ENCODE measurements at places on chromosomes 5 and 9.
A peak's percentile ranks its signal among the peaks of the same experiment; 100 is the strongest.

DNA sequence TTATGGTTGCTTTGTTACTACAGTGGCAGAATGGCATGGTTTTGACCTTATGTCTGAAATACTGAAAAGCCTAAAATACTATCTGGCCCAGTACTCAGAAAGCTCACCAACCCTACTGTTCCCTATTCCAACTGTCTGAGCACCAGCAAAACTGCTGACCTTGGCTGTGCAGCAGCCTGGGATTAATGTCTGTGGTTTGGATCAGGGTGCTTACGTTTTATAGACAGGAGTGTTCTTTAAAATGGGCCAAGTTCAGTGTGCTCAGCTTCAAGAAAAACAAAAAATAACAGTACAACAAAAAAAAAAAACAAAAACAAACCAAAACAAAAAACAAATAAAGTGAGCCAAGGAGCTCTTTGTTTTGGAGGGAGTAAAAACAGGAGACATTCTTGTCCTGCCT lies 36.4 kb downstream of the SLC28A3 start:
- no peak for DNase-seq

DNA sequence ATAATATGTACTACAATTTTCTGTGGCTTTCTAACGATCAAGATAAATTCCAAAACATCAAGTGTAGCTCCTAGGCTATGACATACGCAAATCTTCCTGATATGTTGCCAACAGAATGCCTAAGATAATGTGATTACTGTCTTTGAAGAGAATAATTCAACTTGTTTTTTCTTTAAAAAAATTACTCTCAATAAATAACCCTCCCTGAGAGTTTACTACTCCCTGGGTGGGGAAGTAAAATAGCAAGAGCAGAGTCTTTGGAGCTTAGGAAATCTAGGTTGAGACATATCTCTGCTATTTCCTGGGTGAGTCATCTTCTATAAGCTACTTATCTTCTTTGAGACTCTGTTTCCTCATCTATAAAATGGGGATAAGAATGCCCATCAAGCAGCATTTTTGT lies 201.2 kb downstream of the ACTL7B start:
- no peak for DNase-seq

DNA sequence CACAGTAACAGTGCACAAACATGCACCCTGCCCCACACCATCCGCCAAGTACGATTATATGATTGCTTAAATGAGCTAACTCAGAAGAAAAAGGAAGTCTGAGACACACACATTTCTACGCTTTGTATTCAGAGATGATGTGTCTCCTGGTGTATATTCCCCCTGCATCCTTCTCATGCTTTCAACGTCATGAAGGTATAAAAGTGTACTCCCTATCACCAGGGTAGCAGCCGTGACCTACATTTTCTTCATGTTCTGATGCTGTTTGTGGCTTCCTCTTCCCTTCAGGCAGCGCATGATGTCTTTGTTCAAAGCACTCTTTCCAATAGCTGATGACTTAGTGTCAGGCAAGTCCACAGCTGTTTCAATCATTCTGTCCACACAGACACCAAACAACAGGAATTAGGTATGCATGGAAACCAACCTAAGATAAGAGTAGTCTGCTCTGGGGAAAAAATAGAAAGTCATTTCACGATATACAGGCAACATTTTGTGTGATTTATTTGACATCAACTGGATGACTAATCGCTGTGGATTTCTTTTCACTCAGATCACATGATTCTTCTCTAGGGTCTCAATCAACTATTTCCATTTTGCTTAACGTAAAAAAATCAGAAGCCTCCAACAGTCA lies 269.4 kb upstream of the PTGER4 start:
- DNase-seq: peak; percentile 67

DNA sequence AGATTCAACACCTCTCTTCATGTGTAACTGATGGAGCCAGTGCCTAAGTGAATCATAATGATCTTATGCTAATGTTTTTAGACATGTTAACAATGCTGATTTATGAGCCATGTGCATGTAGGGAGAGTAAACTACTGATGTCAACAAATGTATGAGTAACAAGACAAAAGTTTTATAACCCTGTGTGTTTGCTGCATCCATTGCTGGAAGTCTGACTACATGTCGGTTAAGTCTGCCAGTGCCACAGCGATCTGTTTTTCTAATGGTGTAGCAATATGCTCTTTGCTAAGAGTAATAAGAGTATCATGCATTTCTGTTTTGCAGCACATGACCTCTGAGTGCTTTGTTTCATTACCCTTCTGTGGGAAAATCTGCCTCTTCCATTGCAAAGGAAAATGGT lies 26.4 kb upstream of the TMOD1 start:
- no peak for DNase-seq

GRCh38 chr9:89058906-89059305 lies 67.6 kb downstream of the S1PR3 start:
- no peak for DNase-seq

GRCh38 chr9:33175649-33176325 lies 8.7 kb upstream of the B4GALT1 start:
- no peak for DNase-seq

DNA sequence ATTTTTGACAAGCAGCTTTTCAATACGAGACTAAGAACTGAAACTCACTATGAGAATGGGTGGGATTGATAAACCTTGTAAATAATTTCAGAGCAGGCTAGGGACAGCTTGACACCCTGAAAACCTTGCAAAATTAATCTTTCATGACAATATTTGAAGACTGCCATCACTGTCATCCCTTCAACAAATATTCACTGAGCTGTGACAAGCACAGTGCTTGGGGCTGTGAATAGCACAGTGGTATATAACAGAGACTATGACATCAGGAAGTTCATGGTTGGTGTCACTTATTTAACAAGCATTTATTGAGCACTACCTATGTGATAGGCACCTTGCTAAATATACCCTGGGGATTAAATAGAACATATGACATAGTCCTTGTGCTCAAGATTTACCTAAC lies 741.0 kb upstream of the RIOK2 start:
- DNase-seq: no peak

- no peak for DNase-seq
Observed at GRCh38 chr9:137160716-137161557, 8.9 kb downstream of the LRRC26 start.

DNA sequence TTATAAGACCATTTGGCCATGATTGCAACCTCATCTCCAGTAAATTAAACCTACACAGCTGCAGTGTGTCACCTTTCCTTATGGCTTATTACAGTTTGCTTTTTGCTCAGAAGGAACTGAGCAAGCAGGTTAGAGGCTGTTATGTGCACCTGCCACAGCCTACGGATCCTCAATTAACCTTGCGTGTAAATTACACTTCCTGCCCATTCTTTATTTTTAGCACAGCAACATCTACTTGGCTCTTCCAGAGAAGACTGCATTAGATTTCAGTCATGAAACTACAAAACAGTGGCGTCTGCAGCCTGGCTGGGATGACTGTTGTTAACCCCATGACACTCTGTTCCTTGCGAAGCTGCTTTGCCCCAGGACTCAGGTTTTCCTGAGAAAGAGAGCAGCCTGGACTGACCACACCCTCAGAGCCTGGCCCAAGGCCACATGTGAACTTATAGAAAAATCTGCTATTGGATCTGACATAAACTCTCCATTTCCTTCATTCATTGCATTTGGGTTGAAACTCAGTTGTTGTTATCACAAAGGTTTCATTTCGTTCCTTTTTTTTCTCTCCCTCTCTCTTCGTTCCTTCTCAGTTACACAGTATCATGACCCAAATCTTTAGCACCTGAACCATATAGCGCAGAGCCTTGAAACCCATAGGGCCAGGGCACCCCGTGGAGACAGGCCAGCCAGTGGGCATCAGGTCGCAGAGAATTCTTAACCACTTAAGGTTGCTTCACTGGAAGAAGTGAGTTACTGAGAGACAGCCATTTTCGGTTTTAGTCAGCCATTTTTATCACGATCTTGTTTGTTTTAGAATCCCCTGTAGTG lies 138.6 kb downstream of the PALM2AKAP2 start:
- DNase-seq: peak; percentile 70

DNA sequence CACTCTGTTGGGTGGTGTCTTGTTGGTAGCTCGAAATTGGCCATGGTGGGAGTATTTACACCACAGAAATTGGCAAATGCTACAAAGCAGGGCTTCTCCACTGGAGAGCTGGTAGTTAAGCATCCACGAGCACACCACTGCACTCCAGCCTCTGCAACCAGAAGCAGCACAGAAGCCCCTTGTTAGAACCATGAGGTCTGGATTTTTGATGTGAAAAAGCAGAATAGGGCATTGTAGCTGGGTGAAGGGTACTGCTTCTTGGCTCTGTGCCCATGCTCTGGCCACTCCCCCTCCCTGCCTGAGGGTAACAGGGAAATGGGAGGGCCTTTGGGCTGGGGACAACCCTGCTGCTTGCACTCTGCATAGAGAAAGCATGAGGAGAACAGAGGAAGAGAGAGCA lies 81.2 kb upstream of the UBTD2 start:
- DNase-seq: peak; percentile 6

DNA sequence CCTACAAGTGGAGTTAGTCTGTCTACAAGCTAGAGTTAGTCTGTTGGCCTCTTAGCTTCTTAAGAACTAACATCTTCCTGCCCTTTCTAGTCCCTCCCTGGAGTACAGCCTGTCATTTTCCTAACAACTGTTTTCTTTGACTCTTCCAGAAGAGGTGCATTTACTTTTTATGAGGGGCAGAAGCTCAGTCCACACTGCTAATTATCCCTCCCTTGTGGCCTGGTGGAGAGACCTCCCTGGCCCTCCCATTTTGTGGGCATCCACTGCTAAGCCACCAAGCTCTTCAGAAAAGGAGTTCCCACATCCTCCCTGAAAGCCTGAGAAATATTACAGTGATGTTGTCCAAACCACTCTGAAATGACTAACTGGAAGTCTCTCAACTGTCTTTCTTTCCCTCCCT lies 8.0 kb downstream of the MAP1B start:
- no peak for DNase-seq

GRCh38 chr9:93232388-93232960 lies 48.5 kb downstream of the WNK2 start:
- no peak for DNase-seq

DNA sequence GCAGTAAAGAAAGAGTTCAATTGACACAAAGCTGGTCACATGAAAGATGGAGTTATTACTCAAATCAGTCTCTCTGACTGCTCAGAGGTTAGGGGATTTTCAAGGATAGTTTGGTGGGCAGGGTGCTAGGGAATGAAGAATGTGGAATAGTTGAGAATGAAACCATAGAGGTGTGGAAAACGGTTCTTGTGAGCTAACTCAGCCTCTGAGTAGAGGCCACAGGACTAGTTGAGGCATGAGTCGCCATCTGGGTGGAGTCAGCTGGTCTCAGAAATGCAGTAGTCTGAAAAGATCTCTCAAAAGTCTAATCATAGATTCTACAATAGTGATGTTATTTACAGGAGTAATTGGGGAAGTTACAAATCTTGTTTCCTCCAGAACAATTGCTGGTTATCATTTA lies 178.9 kb upstream of the SPEF2 start:
- DNase-seq: no peak

DNA sequence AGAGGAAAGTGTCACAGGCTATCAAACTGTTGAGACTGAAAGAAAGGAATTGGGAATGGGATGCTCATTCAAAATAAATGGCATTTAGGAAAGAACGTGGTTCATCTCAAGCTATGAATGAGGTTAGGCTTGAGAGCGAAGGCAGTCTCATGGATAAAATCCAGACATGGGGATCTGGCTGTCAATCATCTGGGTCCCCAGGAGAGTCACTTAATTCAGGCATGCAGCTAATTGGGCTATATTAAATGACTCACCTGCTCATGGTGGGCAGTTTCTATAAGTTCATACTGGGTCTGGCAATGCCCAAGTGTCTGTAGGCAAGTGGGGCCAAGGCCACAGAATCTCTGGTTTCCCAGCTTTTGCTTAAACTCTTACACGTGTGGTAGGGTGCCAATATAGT lies 286.5 kb upstream of the SEMA6A start:
- no peak for DNase-seq

- DNase-seq: no peak
Observed at GRCh38 chr5:9239626-9240025, 306.2 kb downstream of the SEMA5A start.

DNA sequence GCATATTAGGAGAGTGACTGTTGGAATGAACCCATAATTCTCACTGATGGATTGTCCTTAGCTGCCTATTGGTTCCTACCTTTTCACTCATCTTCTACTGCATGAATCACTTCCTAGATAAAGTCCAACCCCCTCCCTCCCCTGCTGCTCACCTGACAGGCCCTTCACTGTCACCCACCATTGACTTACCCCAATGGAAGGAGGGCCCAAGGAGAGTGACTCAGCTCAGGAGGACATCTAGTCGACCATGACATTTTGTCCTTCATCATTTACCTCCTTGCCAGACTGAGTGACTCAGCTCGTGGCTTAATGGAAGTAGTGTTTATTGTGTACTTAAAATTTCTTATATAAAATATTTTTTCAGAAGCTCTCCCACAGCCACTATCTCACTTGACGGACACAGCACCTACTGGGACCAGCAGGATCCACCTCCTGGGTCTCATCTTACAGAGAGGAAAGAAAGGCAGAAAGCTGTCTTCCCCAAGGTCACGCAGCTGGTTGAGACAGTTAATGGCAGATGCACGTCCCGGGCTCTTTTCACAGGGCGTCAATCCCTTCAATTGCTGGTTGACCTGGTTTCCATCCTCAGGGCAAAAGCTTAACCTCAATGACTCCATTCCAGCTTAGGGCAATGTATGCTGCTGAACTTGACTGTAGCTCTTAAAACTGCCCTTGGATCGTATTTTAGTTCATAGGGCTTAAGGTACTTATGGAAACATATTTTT lies 142.3 kb downstream of the MARCHF11 start:
- no peak for DNase-seq

GRCh38 chr9:87290241-87291052 lies 207.2 kb upstream of the DAPK1 start:
- no peak for DNase-seq

- DNase-seq: no peak
Observed at GRCh38 chr5:148961261-148962199, 101.3 kb downstream of the SH3TC2 start.

DNA sequence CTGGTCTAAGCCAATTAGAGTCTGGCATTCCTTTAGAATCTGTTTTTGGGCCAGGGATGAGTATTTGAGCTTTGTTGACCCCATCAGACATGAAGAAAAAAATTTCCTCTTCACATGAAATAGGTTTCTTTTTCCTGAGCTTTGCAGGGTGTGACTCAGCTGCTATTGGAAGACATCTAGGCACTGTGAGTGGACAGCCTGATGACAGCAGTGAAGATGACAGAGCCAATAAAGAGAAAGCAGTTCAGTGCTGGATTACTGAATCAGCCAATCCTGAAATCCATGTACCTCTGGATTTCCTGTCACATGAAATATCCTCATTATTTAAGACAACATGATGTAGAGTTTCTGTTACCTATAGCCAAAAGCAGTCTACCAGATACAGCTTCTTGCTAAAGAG lies 51.3 kb upstream of the GRIA1 start:
- no peak for DNase-seq
